ENCODE measurements at places on chromosomes 11 and 22.

- DNase-seq = no peak
Observed at GRCh38 chr22:44622679-44623078, 79.3 kb upstream of the PRR5 start.

- peak; percentile 53 for DNase-seq
Observed at GRCh38 chr11:3058753-3059664, 1.8 kb upstream of the CARS1 start.

DNA sequence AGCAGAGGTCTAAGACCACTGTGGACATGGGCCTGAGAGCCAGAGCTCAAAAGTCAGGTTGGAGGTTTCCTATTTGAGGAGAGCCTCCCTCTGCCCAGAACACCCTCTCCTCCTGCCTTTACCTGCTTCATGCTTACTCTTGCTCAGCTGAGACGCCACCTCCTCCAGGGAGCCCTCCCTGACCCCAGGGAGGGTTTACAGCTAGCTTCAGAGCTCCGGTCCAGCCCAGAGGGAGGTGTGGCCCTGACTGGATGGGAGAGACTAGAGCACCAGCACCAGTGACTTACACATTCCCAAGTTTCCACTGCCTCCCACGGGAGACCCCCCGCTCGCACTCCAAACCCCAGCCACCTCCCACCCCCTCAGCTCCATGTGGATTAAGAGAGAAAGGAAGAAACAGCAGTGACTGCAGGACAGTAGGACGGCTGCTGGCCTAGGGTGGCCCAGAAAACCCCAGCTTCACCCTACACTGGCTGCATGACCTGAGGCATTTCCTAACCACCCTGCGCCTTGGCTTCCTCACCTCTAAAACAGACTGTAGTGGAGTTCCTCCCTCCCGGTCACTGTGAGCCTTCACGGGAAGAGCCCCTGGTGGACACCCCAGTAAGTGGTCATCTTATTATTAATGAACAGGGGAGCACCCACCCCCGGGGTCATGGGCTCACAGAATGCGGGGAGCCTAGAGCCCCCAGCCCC lies 24.5 kb upstream of the PDGFB start:
- DNase-seq = no peak

GRCh38 chr11:45736424-45736823 lies 68.5 kb upstream of the SLC35C1 start:
- DNase-seq = no peak

DNA sequence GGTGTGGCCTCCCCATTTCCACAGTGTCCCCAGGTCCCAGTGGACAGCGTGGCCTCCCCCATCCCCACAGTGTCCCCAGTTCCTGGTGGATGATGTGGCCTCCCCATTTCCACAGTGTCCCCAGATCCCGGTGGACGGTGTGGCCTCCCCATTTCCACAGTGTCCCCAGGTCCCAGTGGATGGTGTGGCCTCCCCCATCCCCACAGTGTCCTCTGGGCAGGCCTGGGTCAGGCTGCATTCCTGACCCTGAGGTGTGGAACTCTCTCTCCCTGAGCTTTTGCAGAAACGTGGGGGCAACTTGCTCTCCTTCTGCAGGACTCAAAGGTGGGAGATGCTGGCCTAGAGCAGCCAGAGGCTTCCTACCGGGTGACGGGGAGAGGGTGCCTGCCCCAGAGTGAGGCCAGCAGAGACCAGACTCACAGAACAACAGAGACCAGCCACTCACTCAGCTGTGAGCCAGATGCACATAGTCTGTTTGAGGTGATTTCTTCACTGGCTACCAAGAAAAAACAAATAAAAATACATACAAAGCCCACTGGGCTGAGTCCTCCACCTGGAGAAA lies 85.8 kb upstream of the FGF3 start:
- no peak for DNase-seq

DNA sequence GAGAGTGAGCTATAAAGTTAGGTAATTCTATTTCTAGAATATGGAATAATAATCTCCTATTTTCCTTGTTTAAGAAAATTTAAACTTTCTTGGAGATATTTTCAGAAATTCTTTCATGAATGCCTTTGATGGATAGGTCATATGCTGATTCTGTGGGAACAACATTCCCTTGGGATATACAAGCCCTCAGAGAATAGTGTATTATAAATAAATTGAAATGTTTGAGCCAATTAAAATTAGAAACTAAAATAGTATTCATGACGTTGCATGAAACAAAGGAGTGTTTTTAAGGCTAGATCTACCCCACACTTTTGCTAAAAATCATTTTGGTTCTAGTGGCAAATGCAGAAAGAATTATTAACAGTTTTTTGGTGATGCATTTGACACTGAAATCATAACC lies 269.3 kb upstream of the ANO3 start:
- DNase-seq = no peak

DNA sequence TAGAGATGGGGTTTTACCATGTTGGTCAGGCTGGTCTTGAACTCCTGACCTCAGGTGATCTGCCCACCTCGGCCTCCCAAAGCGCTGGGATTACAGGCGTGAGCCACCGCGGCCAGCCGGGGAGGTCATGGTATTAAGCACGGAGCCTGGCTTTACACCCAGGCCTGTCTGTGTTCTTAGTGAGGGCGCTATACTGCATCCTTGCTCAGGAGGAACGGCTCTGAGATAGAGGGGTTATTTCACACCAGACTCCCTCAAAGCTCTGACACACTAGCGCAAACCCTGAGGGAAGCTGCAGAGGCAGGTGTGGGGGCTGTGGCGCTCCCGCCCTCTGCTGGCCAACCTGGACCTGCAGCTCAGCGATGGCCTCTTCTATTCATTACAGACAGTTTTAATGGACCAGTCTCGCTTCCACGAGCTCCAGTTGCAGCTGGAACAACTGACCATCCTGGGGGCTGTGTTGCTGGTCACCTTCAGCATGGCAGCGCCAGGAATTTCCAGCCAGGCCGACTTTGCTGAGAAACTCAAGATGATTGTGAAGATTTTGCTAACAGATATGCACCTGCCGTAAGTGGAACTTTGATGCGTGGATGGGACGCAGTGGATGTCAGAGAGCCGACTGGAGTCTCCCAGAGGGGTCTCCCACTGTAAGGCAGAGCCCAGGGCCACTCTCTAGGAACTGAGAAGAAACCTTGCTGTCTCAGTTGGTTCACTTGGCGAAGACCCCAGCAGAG lies 26.2 kb downstream of the TCP11L1 start:
- DNase-seq = peak; percentile 68

DNA sequence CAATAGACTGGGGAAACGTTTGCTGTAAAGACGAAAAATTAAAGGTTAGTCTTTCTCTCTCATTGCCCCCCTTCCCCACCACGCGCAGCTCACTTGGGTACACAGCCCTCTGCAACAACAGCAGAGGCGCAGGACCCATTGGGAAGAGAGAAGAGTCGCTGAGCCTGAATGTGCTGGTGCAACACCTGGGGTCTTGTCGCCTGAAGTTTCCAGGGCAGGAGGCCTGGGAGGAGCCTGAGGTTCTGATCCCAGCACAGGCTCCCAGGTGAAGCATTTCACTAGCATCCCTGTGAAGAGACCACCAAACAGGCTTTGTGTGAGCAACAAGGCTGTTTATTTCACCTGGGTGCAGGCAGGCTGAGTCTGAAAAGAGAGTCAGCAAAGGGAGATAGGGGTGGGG lies 116.2 kb upstream of the NTM start:
- DNase-seq = no peak

DNA sequence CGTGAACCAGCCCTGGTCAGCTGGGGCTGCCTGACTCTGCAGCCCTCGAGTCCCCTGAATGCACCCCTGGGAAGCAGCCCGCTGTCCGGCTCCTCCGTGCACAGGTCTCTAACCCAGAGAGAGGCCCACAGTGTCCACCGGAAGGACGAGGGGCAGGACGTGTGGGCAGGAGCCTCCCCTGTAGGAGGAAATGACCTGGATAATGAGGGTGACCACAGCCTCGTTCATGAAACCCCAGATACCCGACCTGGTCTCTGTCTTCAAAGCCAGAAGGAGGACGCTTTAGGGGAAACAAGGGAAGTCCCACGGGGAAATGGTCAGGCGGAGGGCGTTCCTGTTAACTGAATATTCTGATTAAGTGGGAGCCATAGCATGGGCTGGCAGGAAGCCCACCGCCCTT lies 23.3 kb downstream of the LIF start:
- no peak for DNase-seq

- DNase-seq = no peak
Observed at GRCh38 chr11:121749691-121750090, 296.9 kb upstream of the SORL1-AS1 start.

DNA sequence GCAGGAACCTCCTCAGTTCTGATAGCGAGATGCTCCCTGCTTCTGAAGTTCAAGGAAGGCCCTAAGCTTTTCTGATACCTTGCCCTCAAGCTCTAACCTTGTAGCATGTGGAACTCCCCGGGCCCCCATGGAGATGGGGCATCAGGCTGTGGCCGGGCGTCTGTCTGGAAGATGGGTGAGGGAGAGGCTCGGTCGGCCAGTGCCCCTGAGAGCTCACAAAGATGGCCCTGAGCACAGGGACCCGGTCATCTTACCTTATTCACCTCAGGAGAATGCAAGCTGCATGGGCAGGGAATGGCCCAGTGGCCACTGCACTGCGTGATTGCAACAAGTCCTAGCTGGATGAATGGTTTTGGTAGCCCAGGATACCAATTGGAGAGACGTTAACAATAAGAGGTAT lies 830.3 kb downstream of the TBC1D22A start:
- no peak for DNase-seq

DNA sequence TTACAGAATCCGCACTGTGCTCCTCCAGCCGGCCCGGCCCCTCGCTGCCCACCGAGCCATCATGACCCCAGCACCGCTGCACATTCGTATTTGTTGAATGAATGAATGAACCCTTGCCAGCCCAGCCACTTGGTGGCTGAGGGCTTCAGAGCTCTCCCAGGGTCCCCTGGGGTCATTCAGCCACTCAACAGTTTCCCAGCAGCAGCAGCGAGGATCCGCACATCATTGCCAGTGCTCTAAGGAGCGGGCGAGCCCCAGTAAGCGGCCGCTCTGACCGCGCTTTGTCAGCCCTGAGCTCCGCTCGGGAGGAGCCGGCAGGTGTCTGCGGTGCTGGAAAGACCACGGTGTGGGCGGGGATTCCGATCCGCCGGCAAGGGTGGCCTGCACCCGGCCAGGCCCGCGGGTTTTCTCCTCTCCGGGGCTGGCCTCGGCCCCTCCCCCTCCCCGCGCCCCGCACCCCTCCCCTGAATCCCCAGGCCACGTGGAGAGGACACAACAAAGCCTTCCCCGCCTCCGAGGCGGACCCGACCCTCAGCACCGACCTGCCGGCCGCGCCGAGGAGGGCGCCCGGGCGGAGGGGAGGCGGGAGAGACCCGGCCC lies 563 bp downstream of the BID start:
- peak; percentile 68 for DNase-seq

DNA sequence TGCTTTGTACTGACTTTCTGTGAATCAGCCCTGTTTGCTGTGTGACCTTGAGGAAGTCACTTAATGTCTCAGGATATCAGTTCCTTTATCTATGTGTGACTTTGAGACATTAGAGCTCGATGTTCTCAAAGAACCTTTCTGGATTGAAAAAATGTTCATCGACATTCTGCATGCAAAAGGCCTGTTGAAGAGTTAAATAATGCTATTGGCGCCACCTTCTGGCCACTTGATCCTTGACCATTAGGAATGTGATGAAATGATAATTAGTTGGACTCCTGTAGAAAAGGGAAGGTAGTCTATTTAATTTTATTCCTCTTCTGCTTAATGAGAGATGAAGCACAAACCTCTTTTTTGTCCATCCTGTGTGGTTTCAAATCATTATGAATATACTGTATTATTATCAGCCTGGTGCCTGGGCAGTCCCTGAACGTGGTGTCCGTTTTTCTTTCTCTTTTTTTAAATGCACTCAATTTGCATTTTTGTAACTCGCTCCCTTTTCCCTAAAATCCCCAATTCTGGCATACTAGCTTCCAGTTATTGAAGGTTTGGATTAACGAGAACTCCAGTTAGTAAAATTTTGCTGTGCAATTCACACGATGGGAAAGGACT lies 20.7 kb downstream of the ELF5 start:
- peak; percentile 84 for DNase-seq

- DNase-seq = no peak
Observed at GRCh38 chr11:23893126-23893525, 603.7 kb upstream of the LUZP2 start.

GRCh38 chr22:46969491-46969890 lies 207.0 kb downstream of the TBC1D22A start:
- no peak for DNase-seq

GRCh38 chr11:82718307-82718706 lies 15.4 kb downstream of the FAM181B start:
- peak; percentile 90 for DNase-seq

- DNase-seq = no peak
Observed at GRCh38 chr11:128318856-128319474, 268.4 kb downstream of the ETS1 start.

DNA sequence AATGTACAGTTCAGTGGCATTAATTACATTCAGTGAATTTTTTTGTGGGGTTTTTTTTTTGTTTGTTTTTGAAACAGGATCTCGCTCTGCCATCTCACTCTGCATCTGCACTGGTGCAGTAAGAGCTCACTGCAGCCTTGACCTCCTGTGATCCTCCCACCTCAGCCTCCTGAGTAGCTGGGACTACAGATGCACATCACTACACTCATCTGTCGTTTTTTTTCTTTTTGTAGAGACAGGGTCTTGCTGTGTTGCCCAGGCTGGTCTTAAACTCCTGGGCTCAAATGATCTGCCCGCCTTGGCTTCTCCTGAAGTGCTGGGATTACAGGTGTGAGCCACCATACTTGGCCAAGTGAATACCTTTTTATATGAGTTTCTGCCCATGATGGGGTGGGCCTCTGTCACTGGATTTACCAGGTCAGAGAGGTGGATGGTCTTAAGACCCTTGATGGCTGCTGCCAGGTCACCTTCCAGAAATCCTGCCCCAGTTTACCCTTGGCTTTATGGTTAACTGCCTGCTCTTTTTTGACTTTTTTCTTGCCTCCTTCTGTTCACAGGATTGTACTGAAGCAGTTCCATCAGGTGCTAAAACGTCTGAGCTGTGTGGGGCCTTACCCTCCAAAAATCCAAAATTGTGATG lies 22.6 kb downstream of the BCR start:
- DNase-seq = no peak

GRCh38 chr11:41309111-41309522 lies 150.3 kb downstream of the LRRC4C start:
- DNase-seq = no peak

GRCh38 chr22:47370448-47371262 lies 608.2 kb downstream of the TBC1D22A start:
- DNase-seq = no peak

DNA sequence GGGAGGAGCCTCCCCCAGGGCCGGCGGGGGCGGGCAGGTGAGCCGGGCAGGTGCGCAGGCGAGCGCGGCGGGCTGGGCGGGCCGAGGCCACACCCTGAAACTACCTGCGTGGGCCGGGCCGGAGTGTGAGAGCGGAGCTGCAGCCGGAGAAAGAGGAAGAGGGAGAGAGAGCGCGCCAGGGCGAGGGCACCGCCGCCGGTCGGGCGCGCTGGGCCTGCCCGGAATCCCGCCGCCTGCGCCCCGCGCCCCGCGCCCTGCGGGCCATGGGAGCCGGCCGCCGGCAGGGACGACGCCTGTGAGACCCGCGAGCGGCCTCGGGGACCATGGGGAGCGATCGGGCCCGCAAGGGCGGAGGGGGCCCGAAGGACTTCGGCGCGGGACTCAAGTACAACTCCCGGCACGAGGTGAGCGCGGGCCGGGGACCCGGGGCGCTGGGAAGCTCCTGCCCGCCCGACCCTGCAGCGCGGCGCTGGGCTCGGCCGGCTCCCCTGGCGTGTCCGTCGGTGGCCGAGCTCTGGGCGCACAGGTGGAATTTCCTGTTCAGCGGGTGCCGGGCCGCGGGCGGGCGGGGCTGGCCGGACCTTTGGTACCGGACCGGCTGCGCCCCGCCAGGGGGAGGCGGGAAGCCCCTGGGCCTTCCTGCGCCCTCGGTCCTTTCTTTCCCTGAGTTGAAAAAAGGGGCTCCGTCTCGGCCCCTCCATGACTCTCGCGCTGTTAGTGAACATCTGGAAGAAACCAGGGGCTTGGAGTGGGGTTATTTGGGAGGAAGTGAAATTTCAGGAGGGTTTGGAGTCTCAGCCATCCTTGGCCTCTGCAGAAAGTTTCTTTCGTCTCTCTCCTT lies at the start of gene ST14:
TSS of gene ST14 (plus strand) at position 126 of the 841 bp plus-strand sequence. CDS start at position 324, 198 bp downstream.
- DNase-seq = no peak

Data from OCI-M1 (cell line).